ENCODE measurements at places on chromosomes 3 and 15. TPM values are rescaled to one million over a fixed set of nuclear protein-coding genes. Genes with fewer than 3 reads are reported as not detected.

ALG3 gene
- total RNA-seq, result 19.4 TPM

CHRM5 gene
- total RNA-seq, result not detected

TMEM158 gene
- total RNA-seq, result 3.0 TPM

CHRNA5 gene
- total RNA-seq, result 1.6 TPM

PLCH1 gene
- 0.57 TPM for total RNA-seq

AHSG gene
- total RNA-seq, result not detected

CA12 gene
- total RNA-seq, result 29.7 TPM

C2CD4A gene
- total RNA-seq, result 0.36 TPM

SPTSSB gene
- total RNA-seq, result 0.16 TPM

ACKR2 gene
- 3.1 TPM for total RNA-seq

CLDN18 gene
- total RNA-seq, result not detected
